ENCODE measurements at places on chromosomes 16 and 17. TPM values are rescaled to one million over a fixed set of nuclear protein-coding genes. Genes with fewer than 3 reads are reported as not detected.

C17orf78 gene
- total RNA-seq, result not detected

TBC1D3 gene
- not detected for total RNA-seq

SHISA6 gene
- not detected for total RNA-seq

PIPOX gene
- total RNA-seq, result 2.4 TPM

KRTAP2-2 gene
- total RNA-seq, result not detected
